ENCODE measurements at places on chromosomes 6 and 20.
A peak's percentile ranks its signal among the peaks of the same experiment; 100 is the strongest.

DNA sequence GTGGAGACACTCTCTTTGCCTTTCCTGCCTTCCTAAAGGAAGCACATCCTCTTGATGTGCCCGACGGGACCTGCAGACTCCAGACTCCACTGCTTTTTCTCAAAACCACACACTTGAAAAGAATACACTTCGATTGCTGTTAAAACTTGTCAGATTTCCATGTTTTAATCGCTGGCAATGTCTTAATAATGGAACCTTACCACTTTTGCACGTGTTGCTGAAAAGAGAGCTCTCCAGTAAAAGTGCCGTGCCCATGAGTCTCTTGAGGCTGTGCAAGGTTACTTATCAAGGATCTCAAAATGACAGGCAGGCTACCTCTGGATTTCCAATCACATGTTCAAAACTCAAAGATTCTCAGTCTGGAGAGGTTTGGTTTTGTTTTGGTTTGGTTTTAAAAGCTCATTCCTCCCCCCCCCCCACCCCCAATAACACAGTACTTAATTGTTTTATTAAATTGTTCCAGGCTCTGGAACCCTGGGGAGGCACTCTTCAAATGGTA lies 12.0 kb upstream of the TFAP2A start:
- no peak for DNase-seq

GRCh38 chr20:58665606-58666005 lies 14.5 kb downstream of the STX16 start:
- no peak for DNase-seq

DNA sequence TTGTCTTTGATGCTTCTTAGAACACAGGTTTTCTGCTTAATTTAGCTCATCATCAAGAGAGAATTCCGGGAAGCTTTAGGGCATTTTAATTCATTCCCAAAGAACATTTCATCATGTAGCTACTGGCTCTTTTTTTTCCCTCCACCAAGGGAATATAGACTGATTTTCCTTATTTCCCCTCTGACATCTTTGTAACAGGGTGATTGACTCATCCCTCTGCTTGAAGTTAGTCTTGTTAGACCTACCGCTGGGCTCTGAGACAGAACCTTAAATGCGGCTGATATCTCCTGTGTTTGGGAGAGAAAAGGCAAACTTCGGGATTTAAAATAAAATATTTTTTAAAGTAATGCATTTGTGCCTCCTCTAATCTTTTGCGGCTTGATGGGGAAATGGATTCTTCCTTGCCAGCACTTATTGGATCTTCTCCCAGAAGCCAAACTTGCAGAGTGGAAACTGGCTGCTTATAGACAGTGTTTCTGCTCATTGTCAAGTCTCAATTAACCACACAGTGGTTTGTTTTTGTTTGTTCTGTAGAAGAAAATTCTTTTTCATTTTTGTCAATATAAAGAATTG lies 272.7 kb upstream of the PLCB4 start:
- no peak for DNase-seq

- no peak for DNase-seq
These were observed 39.3 kb upstream of the SMLR1 start for GRCh38 chr6:130787726-130788500.

DNA sequence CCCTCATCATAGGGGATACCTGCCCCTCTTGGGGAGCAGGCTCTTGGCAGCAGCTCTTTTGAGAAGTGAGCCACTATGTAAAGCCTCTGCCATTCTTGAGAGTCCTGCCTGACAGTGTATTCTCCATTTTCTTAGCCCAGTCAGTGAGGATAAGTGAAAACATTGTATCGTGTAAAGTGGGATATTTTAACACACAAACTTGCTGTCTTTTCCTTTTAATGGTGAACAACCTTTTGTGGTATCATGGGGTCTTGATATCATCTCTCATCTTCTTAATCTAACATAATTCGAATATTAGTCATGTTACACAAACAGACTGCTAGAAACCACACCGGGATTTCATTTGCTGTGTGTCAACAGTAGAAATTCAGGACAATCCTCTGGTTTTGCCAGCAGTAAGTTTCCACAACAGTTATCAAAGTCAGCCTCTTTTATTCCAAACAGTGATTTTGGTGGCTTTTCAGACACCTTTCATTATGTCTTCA lies 136.2 kb downstream of the HIVEP1 start:
- peak; percentile 85 for DNase-seq
